ENCODE measurements at places on chromosomes 1 and 21.

DNA sequence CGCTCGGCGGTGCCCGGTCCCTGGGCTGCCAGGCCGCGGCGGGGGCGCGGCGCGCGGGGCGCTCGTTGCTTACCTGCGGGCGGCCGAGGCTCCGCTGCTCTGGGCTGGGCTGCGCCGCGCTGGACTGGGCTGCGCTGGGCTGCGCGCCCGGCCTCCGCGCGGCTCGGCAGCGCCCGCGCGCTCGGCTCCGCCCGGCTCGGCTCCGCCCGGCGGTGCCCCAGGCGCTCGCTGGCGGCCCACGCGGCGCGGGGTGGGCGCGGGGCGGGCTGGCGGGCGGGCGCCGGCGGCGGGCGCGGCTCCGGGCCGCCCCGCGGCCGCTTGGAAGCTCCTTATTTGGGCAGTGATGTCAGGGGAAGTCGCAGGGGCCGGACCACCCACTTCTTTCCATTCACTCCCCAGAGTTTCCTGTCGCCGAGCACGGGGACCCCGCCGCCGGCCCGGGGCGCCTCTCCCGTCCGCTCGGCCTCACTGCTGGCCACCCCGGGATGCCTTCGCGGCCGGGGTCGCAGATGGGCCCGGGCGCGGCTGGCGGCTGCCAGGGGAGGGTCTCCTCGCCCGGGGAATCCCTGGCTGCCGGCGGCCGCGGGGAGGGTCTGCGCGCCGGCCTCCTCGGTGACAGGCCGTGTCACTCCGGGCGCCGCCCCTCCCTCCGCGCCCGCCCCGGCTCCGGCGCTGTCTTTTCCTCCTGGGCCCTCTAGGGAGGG lies 177.7 kb upstream of the EDN2 start:
- peaks cover 33% of the 10 kb centered on the region for H3K4me1 ChIP-seq
- H3K27me3 ChIP-seq = no peaks in the 10 kb centered on the region
- peak; percentile 84 for ATAC-seq

- H3K27me3 ChIP-seq = no peaks in the 10 kb centered on the region
- no peaks in the 10 kb centered on the region for H3K36me3 ChIP-seq
- ATAC-seq = no peak
- H3K4me3 ChIP-seq = no peak overlapping the region
- no peaks in the 10 kb centered on the region for H3K4me1 ChIP-seq
These were observed 52.0 kb upstream of the LYPLAL1 start for GRCh38 chr1:219121679-219122078.

DNA sequence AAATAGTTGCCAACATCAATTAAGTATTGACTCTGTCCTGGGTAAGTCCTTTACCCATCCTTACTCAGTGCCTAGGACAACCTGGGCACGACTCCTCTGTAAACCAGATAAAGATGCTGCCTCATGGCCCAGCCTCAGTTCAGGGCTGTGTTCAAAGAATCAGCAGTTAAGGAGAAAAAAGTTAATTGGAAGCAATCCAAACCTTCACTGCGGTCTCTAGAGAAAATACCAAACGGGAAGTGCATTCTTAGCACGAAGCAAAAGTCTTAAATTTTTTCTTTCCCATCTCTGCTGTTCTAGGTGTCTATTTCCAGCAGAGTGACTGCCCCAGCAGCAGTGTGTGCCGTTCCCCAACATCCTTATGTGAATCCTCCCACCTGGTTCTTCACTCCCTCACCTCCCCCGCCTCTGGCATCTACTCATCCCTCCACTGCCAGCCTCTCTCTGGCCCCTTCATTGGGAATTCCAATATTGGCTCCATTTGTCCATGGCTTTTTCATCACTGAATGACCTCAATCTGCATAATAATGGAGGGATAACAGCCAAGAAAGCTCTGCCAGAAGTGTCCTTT lies 23.2 kb downstream of the KANK4 start:
- peaks cover 20% of the 10 kb centered on the region for H3K4me1 ChIP-seq
- peaks cover 17% of the 10 kb centered on the region for H3K27me3 ChIP-seq
- no peaks in the 10 kb centered on the region for H3K36me3 ChIP-seq
- H3K4me3 ChIP-seq = no peak overlapping the region
- no peak for ATAC-seq
- H3K27ac ChIP-seq = no peak overlapping the region

GRCh38 chr1:58932859-58933598 lies 149.2 kb upstream of the JUN start:
- H3K27ac ChIP-seq = no peak overlapping the region
- H3K4me1 ChIP-seq = no peaks in the 10 kb centered on the region
- no peaks in the 10 kb centered on the region for H3K27me3 ChIP-seq
- H3K36me3 ChIP-seq = no peaks in the 10 kb centered on the region
- peak; percentile 36 for ATAC-seq

DNA sequence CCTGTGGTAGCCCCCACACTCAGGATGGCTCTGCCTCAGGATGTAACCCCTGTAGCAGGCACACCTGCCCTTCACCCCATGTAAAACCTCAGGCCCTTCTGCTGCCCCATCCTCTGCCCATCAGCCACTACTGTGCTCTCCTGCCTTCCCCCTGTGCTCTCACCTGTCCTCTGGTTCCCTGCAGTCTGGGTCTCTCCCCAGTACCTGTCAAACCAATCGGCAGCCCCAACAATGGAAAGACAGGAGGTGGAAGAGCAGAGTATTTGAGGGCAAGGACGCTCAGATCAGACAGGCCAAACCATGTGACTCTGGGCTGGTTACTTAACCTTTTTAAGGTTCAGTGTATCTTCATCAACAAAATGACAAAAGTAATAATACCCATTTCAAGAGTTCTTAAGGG lies 30.9 kb downstream of the SMIM12 start:
- H3K36me3 ChIP-seq = peaks cover 10% of the 10 kb centered on the region
- no peak overlapping the region for H3K4me3 ChIP-seq
- no peaks in the 10 kb centered on the region for H3K27me3 ChIP-seq
- H3K4me1 ChIP-seq = no peaks in the 10 kb centered on the region

DNA sequence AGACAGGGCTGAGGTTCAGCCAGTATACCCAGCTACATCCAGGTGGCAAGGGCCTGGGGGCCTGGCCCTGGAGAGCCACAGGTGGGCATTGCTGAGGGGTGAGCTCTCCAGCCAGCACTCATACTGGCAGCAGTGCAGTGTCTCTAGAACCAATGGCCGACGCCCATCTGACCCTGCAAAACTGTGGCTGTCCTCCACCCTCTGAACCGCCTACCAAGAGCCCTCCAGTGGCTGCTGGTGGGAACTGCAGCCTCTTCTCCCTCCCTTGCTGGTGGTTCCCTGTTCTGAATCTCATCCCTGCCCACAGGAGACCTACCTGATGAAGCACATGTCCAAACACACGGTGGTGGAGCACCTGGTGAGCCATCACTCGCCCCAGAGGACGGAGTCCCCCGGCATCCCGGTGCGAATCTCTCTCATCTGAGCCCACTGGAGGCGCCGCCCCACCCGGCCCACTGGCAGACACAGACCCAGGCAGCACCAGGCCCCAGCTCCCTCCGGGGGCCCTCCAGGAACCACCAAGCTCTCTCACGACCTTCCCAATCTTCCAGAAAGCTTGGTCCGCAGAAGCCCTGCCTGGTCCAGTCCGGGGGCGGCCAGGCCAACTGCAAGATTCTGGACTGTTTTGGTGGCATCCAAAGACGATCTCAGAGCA lies 22.1 kb downstream of the A3GALT2 start:
- H3K4me3 ChIP-seq = no peak overlapping the region
- H3K27me3 ChIP-seq = no peaks in the 10 kb centered on the region
- H3K27ac ChIP-seq = no peak overlapping the region
- peaks cover 14% of the 10 kb centered on the region for H3K4me1 ChIP-seq

DNA sequence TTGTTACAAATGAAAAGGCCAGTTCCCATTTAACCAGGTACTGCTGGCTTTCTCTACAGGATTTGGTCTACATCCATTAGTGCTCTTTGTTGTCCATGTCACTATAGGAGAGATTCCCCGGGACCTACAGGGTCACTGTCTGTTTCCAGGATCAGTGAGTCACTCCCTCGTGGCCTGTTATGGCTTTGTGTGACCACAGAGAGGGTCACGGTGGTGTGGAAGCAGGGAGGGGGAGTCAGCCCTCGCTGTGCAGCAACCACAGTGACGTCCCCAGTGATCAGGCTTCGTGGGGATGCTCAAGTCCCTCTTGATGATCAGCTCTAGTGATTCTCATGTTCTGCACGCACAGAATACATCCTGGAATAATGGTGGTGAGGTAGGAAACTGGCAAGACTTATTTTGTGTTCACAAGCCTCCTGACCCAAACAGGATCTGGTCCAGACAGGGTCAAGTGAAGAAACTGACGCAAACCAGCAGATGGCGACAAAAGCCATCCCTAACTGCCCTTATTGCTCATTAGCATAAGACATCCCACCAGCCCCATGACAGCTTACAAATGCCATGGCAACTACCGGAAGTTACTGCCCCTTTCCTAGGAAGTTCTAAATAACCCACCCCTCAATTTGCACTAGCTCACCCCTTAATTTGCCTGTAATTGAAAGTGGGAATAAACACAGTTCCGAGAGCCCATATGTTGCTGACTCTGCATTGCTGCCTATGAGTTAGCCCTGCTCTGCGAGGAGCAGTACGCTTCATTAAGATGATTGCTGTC lies 98.5 kb downstream of the DISC1 start:
- no peaks in the 10 kb centered on the region for H3K27me3 ChIP-seq
- no peaks in the 10 kb centered on the region for H3K4me1 ChIP-seq
- no peak for ATAC-seq
- no peak overlapping the region for H3K27ac ChIP-seq
- H3K4me3 ChIP-seq = no peak overlapping the region

- H3K27me3 ChIP-seq = no peaks in the 10 kb centered on the region
- ATAC-seq = no peak
- H3K4me3 ChIP-seq = no peak overlapping the region
- H3K4me1 ChIP-seq = no peaks in the 10 kb centered on the region
These were observed 3.3 kb upstream of the ATP1A4 start for GRCh38 chr1:160148121-160148520.
